Mesothelial cell of epicardium (in vitro differentiated cells): ENCODE measurements at places on chromosomes 2 and 18.

GRCh38 chr2:119088416-119088815, 70.1 kb downstream of the C1QL2 start:
- H3K27me3 ChIP-seq, result peaks cover 12% of the 10 kb centered on the region
- no peak for DNase-seq
- H3K27ac ChIP-seq, result no peak overlapping the region
- no peak overlapping the region for H3K4me3 ChIP-seq
- peaks cover 18% of the 10 kb centered on the region for H3K4me1 ChIP-seq

GRCh38 chr2:145595296-145595695, 1075.4 kb upstream of the ZEB2 start:
- no peaks in the 10 kb centered on the region for H3K27me3 ChIP-seq
- peaks cover 41% of the 10 kb centered on the region for H3K4me1 ChIP-seq
- DNase-seq, result no peak
- no peaks in the 10 kb centered on the region for H3K36me3 ChIP-seq
- H3K27ac ChIP-seq, result no peak overlapping the region

GRCh38 chr2:63581298-63581961, 6.8 kb downstream of the WDPCP start:
- H3K27me3 ChIP-seq, result no peaks in the 10 kb centered on the region
- H3K36me3 ChIP-seq, result peaks cover 4% of the 10 kb centered on the region
- no peak for DNase-seq

GRCh38 chr2:204695506-204695905, 150.2 kb downstream of the PARD3B start:
- no peak overlapping the region for H3K4me3 ChIP-seq
- no peak for DNase-seq
- no peaks in the 10 kb centered on the region for H3K27me3 ChIP-seq

GRCh38 chr2:128380061-128380889, 61.6 kb upstream of the HS6ST1 start:
- peaks cover 31% of the 10 kb centered on the region for H3K4me1 ChIP-seq
- H3K4me3 ChIP-seq, result no peak overlapping the region
- peak; percentile 33 for DNase-seq
- H3K27ac ChIP-seq, result no peak overlapping the region
- H3K27me3 ChIP-seq, result no peaks in the 10 kb centered on the region

DNA sequence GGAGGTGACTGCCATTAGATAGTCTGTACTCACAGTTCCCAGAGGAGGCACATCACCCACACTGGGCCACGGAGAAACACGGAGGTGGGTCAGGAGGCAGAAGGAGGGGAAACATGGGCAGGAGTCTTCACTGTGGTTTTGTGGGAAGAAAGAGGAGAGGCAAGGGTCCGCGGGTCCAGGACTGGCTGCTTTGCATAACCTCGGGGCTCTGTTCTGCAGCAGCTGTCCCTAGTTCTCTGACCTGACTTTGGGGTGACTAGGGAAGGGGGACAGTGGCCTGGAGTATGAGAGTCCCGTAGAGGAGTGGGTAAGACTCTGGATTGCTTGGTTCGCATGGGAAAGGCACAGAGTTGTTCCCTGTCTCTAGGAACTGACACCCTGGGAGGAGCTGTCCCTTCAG, 238.3 kb upstream of the RAB6C start:
- DNase-seq, result no peak
- H3K36me3 ChIP-seq, result no peaks in the 10 kb centered on the region
- no peaks in the 10 kb centered on the region for H3K27me3 ChIP-seq
- H3K4me3 ChIP-seq, result no peak overlapping the region
- no peaks in the 10 kb centered on the region for H3K4me1 ChIP-seq

GRCh38 chr2:88600038-88600465, 27.2 kb downstream of the EIF2AK3 start:
- peaks cover 4% of the 10 kb centered on the region for H3K36me3 ChIP-seq
- no peaks in the 10 kb centered on the region for H3K27me3 ChIP-seq
- H3K27ac ChIP-seq, result peak overlapping the region; percentile 84
- peaks cover 38% of the 10 kb centered on the region for H3K4me1 ChIP-seq
- no peak for DNase-seq
- no peak overlapping the region for H3K4me3 ChIP-seq

DNA sequence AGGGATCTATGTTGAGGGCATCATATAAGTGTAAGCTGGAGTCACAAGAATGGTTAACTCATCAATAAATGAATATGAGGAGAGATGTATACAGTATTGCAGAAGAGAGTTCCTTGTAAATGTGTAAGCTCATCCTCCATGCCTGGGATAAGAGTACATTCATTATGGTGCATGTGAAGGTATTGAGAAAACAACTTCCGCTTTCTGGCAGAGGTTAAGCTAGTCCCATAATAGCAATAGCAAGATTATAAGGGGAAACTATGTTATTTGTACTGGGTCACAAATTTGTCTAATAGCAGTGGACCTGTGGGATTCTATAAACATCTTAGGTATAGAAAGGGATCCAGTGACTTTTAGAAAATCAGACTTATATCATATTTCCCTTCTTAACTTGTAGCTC, 44.1 kb downstream of the SCN2A start:
- H3K4me1 ChIP-seq, result peaks cover 4% of the 10 kb centered on the region
- no peaks in the 10 kb centered on the region for H3K27me3 ChIP-seq
- H3K4me3 ChIP-seq, result no peak overlapping the region

- peaks cover 23% of the 10 kb centered on the region for H3K36me3 ChIP-seq
- no peak overlapping the region for H3K4me3 ChIP-seq
- H3K4me1 ChIP-seq, result peaks cover 29% of the 10 kb centered on the region
- no peaks in the 10 kb centered on the region for H3K27me3 ChIP-seq
- no peak for DNase-seq
These were observed 92.9 kb downstream of the ZEB2 start for GRCh38 chr2:144426981-144427479.

DNA sequence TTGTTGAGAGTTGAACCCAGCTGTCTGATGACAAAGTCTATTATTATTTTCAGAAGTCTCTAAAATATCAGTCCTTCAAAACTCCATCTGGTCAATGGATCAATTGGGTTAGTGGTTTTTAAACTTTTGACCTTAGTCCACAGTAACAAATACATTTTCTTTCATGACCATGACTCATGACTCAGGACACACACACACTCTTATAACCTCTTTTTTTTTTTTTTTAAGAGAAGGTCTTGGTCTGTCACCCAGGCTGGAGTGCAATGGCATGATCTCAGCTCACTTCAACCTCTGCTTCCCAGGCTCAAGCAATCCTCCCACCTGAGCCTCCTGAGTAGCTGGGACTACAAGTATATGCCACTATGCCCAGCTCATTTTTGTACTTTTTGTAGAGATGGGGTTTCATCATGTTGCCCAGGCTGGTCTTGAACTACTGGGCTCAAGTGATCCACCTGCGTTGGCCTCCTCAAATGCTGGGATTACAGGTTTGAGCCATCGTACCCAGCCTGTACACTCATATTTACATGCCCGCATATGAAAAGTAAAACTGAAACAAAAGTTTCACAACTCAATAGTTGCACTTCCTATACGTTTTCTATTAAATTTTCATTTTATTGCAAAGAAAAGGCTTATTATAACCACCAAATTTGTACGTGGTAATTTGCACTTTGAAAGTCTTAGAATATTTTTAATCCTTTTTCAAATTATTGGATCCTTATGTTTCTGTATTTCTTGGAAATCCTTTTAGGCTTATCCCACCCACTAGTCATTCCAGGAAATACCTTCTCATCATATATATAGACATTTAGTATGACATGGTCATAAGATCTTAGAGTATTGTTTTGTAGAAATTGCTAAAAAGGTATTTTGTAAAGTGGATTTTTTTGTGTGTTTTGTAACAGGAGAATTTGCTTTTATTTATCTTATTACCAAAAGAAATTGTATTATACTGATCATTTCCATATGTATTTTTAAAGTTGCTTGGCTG, 199.0 kb downstream of the LPIN1 start:
- no peaks in the 10 kb centered on the region for H3K36me3 ChIP-seq
- no peak overlapping the region for H3K4me3 ChIP-seq
- no peak for DNase-seq
- no peak overlapping the region for H3K27ac ChIP-seq
- peaks cover 3% of the 10 kb centered on the region for H3K27me3 ChIP-seq

DNA sequence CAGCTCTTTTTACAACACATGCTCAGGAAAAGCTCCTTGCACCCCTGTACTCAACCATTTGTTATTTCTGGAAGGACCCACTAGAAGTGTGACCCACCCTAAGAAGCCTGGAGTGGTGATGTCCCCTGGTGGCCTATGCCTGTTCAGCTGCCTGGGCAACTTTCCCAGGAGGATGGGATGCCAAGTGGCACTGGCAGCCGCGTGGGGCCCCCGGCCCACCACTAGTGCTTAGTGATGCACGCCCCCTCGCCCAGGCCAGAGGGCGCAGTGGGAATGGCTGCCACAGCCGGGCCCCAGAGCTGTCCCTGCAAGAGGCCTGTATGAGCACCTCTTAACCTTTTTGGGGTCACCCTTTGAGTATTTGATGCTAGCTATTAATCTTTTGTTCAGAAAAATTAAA, 18.1 kb downstream of the IMPA2 start:
- peaks cover 15% of the 10 kb centered on the region for H3K4me1 ChIP-seq
- no peak overlapping the region for H3K27ac ChIP-seq
- DNase-seq, result no peak
- H3K36me3 ChIP-seq, result peaks cover 10% of the 10 kb centered on the region
- no peak overlapping the region for H3K4me3 ChIP-seq
- no peaks in the 10 kb centered on the region for H3K27me3 ChIP-seq

GRCh38 chr2:215003001-215003400, 135.4 kb downstream of the ABCA12 start:
- no peak overlapping the region for H3K4me3 ChIP-seq
- H3K4me1 ChIP-seq, result peaks cover 8% of the 10 kb centered on the region
- H3K27me3 ChIP-seq, result no peaks in the 10 kb centered on the region
- no peaks in the 10 kb centered on the region for H3K36me3 ChIP-seq
- DNase-seq, result no peak

- peaks cover 50% of the 10 kb centered on the region for H3K27me3 ChIP-seq
- peaks cover 4% of the 10 kb centered on the region for H3K4me1 ChIP-seq
- DNase-seq, result no peak
- no peak overlapping the region for H3K4me3 ChIP-seq
- H3K36me3 ChIP-seq, result no peaks in the 10 kb centered on the region
These were observed 9.9 kb downstream of the LIMS2 start for GRCh38 chr2:127665267-127665893.

- H3K4me3 ChIP-seq, result no peak overlapping the region
- no peak overlapping the region for H3K27ac ChIP-seq
- peaks cover 2% of the 10 kb centered on the region for H3K27me3 ChIP-seq
- no peak for DNase-seq
These were observed 20.1 kb upstream of the RMDN2 start for GRCh38 chr2:37904993-37905392.

GRCh38 chr2:63792530-63792929, 49.2 kb upstream of the UGP2 start:
- DNase-seq, result no peak
- peak overlapping the region; percentile 31 for H3K27ac ChIP-seq
- H3K4me3 ChIP-seq, result no peak overlapping the region
- H3K27me3 ChIP-seq, result no peaks in the 10 kb centered on the region

- H3K4me3 ChIP-seq, result peak overlapping the region; percentile 93
- H3K4me1 ChIP-seq, result peaks cover 46% of the 10 kb centered on the region
- peaks cover 10% of the 10 kb centered on the region for H3K36me3 ChIP-seq
These were observed 2.0 kb downstream of the PPP4R1 start for GRCh38 chr18:9612215-9612830.

DNA sequence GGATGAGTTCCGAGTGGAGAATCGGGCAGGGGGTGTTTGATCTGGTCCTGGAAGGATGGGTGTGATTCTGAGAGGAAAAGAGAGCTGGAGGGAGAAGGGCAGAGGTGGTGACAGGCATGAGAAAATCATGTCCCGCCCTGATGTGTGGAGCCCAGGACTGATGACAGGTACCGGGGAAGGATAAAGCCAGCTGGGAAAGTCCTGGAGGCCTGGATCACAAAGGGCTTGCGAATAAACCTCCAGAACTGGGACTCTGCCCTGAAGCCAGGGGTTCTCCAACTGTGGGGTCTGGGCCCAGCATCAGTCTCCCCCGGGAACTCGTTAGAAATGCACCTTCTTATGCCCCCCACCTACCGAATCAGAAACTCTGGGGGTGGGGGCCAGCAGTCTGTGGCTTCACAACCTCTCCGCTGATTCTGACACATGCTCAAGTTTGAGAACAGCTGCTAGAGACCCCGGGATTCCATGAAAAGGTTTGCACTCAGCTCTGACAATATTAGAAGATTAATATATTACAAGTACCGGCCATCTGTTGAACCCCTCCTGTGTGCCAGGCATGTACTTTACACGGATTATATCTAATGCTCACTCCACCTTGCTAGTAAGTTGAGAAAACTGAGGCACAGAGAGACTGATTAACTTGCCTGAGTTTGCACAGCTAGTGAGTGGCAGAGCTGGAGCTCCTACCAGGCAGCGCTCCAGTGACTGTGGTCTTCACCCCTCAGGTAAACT, 8.0 kb downstream of the TNFRSF11A start:
- H3K36me3 ChIP-seq, result no peaks in the 10 kb centered on the region

DNA sequence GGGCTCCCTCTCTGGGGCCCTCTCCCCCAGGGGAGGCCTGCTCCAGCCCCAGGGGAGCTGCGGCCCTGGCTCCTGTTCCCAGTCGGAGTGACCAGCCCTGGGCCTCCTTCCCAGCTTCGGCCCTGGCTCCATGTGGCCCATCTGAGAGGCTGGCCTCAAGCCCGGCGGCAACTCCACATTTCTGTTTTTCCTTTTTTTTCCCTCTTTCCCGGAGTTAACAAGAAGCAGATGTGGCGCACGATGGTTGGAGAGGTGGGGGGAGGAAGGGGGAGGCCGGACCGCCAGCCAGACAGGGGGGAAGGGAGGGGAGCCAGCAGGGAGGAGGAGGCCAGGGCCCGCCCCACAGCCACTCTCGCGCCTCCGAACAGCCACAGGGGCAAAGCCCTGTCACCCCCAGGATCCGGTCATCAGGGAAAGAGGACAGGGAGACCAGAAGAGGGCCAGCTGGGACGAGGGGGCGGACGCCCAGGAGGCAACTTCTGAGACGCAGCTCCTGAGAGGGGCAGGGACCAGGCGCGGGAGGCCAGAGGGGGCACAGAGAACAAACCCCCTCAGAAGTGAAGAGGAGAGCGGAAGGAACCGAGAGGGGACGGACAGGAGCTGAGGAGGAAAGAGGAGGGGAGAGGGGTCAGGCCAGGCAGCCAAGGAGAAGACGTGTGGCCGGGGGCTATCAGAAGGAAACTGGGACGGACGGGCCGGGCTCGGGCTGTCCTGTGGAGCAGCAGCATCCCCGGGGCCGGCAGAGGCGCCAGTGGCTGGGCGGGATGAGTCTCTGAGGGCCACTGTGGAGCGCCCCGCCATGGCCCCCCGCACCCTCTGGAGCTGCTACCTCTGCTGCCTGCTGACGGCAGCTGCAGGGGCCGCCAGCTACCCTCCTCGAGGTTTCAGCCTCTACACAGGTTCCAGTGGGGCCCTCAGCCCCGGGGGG, at the start of gene EMILIN1:
Gene EMILIN1, plus strand, starts transcription at position 349 of the 928 bp plus-strand sequence. Its CDS starts 451 bp downstream, at position 800.
- peak within 1 kb of the TSS; percentile 90 for H3K27ac ChIP-seq
- peak within 1 kb of the TSS; percentile 77 for H3K4me3 ChIP-seq
- H3K27me3 ChIP-seq, result no peaks in the 10 kb centered on the region
- H3K4me1 ChIP-seq, result peaks cover 57% of the 10 kb centered on the region

GRCh38 chr18:42068030-42068429, 113.0 kb downstream of the PIK3C3 start:
- H3K4me3 ChIP-seq, result no peak overlapping the region
- H3K4me1 ChIP-seq, result no peaks in the 10 kb centered on the region
- H3K27ac ChIP-seq, result no peak overlapping the region
- H3K36me3 ChIP-seq, result peaks cover 52% of the 10 kb centered on the region

GRCh38 chr2:190904640-190905261, 24.1 kb downstream of the GLS start:
- H3K27ac ChIP-seq, result peak overlapping the region; percentile 90
- DNase-seq, result no peak
- peaks cover 22% of the 10 kb centered on the region for H3K4me1 ChIP-seq
- no peaks in the 10 kb centered on the region for H3K27me3 ChIP-seq

- H3K4me1 ChIP-seq, result peaks cover 9% of the 10 kb centered on the region
- H3K36me3 ChIP-seq, result no peaks in the 10 kb centered on the region
- H3K4me3 ChIP-seq, result no peak overlapping the region
- no peaks in the 10 kb centered on the region for H3K27me3 ChIP-seq
- DNase-seq, result no peak
- H3K27ac ChIP-seq, result no peak overlapping the region
These were observed 7.3 kb downstream of the FARP2 start for GRCh38 chr2:241363426-241363825.
